ENCODE measurements at places on chromosomes 2 and 18. TPM values are rescaled to one million over a fixed set of nuclear protein-coding genes. Genes with fewer than 3 reads are reported as not detected.

LIMS4 gene
- polyA plus RNA-seq = 1.4 TPM

NT5C1B gene
- 0.55 TPM for polyA plus RNA-seq

EPB41L5 gene
- polyA plus RNA-seq = 3.9 TPM

FOXI3 gene
- polyA plus RNA-seq = not detected

RNPEPL1 gene
- 22.6 TPM for polyA plus RNA-seq

B3GNT7 gene
- 3.3 TPM for polyA plus RNA-seq

FAM110C gene
- polyA plus RNA-seq = not detected

CFAP53 gene
- polyA plus RNA-seq = not detected

C1GALT1C1L gene
- polyA plus RNA-seq = not detected

TRMT61B gene
- polyA plus RNA-seq = 20.0 TPM

UGT1A9 gene
- polyA plus RNA-seq = not detected

C2orf78 gene
- not detected for polyA plus RNA-seq

LYPD6B gene
- polyA plus RNA-seq = 7.8 TPM

DYNC1I2 gene
- 28.3 TPM for polyA plus RNA-seq

NEU2 gene
- polyA plus RNA-seq = not detected

POTEI gene
- polyA plus RNA-seq = not detected

VIT gene
- polyA plus RNA-seq = 0.09 TPM

L3MBTL4 gene
- 0.61 TPM for polyA plus RNA-seq

ARHGAP25 gene
- 217 TPM for polyA plus RNA-seq

TRIM43 gene
- polyA plus RNA-seq = not detected

MROH2A gene
- polyA plus RNA-seq = not detected

RIT2 gene
- not detected for polyA plus RNA-seq

NDUFV2 gene
- 144 TPM for polyA plus RNA-seq

NAT8 gene
- polyA plus RNA-seq = not detected

PLCL1 gene
- polyA plus RNA-seq = 0.23 TPM

MTX2 gene
- polyA plus RNA-seq = 21.7 TPM

UGT1A1 gene
- not detected for polyA plus RNA-seq

ZNF513 gene
- polyA plus RNA-seq = 4.8 TPM

REL gene
- 64.7 TPM for polyA plus RNA-seq

MORN2 gene
- 5.1 TPM for polyA plus RNA-seq

DNPEP gene
- 49.9 TPM for polyA plus RNA-seq

ABCG5 gene
- polyA plus RNA-seq = not detected

IL36B gene
- polyA plus RNA-seq = not detected

CCDC178 gene
- not detected for polyA plus RNA-seq

TXNDC2 gene
- not detected for polyA plus RNA-seq

Measured in IgD-negative memory B cell (primary cell).